ENCODE measurements at places on chromosomes 6 and 20. TPM values are rescaled to one million over a fixed set of nuclear protein-coding genes. Genes with fewer than 3 reads are reported as not detected.

DNA sequence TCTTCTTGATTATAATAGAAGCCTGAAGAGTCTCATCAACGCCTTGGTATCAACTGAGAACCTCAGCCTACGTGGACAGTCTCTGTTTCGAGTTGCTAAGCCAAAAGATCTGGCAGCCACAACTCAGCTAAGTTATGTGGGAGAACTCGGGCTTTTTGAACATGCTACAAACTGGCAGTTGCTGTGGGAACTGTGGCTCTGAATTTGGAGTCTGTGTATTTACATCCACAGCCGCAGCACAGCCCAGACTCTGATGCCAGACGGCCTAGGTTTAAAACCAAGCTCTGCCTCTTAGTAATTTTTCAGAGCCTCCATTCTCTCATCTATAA, 35.8 kb downstream of the RIPOR2 start:
- no peak for DNase-seq

GRCh38 chr20:54105653-54106052, 35.3 kb upstream of the BCAS1 start:
- DNase-seq = no peak

Gene BMP5
- not detected for total RNA-seq

Gene PDE7B
- 0.34 TPM for total RNA-seq

- DNase-seq = no peak
Measured at GRCh38 chr6:144654506-144654905, 369.4 kb downstream of the UTRN start.

Gene FBXO30
- 9.2 TPM for total RNA-seq

DNA sequence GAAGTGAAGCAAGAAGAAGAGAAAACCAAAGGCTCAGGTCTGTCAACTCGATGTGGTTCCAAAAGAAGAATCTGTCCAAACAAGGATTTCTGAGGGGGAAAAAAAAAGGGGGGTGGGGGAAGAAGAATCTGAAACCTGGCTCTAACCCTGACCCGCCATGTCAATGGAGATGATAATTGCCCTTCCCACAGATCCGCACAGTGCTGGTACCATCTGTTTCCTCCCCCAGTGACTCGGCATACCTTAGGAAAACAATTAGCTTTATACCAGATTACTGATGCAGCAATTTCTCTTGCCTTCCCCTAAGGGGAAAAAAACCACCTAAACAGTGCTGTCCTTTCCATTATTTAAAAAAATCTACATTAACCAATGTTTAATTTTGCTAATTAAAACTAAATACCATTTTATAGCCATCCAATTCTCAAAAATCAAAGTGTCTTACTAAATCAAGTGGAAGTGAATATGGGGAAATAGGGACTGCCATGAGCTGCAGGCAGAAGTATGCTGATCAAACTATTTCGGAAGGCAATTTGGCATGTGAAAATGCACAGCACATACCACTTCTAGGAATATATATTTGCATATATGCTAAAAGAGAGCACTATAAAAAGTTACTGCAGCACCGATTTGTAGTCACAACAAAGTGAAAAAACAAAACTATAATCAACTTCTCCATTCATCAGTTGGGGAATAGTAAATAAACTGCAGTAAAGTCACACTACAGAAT, 46.8 kb downstream of the MAP7 start:
- DNase-seq = no peak

Gene MYLK4
- total RNA-seq = 0.75 TPM

Gene ENTPD6
- total RNA-seq = 79.5 TPM

- no peak for DNase-seq
Measured at GRCh38 chr6:162187168-162187935, 540.2 kb downstream of the PRKN start.

Gene ULBP2
- total RNA-seq = 6.1 TPM

GRCh38 chr6:93272211-93272610, 147.1 kb downstream of the EPHA7 start:
- no peak for DNase-seq

DNA sequence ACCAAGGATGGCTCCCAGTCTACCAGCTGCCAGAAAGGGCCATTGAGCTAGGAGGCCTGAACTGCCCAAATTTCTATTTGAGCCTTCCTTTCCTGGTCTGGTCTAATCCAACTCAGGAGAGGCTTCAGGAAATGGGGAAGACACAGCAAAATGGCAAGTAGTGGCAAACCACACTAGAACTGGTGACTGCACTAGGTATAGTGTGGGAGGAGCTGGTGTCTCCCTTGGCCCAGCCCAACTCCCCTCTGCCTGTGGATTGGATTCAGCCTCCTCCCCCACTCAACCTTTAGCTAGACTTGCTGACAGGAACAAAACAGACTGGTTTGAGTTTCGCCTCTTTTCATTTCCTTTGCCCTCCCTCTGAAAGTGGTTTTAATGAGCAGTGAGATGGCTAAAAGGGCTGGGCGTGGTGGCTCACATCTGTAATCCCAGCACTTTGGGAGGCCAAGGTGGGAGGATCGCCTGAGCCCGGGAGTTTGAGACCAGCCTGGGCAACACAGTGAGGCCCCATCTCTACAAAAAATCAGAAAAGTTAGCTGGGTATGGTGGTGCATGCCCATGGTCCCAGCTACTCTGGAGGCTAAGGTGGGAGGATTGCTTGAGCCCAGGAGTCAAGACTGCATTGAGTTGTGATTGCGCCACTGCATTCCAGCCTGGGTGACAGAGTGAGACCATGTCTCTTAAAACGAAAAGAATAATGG, 17.5 kb downstream of the MRPS18A start:
- no peak for DNase-seq

DNA sequence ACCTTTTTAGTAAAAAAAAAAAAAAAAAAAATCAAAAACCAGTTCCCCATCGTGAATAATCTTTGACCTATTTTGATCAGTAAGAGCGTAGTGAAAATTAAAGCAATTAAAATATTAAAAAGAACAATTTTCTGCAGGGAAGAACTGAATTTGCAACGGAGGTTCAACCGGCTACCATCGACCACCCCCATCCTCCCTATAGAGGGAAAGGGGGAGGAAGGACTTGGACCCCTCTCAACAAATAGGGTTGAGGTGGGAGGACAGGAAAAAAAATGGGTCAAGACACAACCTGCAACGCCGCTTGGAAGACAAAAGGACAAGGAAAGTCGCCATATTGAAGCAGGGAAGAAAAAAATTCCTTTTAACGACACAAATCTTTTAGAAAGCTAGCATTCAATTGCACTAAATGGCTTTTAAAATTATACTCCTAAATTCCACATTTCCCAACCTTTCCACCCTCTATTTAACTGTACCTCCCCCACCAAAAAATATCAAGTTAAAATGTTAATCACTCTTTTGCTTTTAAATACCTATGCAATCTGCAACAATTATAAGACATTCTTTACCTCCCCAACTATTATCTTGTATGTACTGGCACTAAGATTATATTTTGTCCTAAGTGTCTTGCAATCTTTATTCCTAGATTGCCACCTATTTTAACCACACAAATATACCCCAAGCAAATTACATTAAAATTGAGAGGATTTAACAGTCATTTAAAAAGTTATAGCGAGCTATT, 1.7 kb downstream of the PPP1R10 start:
- no peak for DNase-seq

DNA sequence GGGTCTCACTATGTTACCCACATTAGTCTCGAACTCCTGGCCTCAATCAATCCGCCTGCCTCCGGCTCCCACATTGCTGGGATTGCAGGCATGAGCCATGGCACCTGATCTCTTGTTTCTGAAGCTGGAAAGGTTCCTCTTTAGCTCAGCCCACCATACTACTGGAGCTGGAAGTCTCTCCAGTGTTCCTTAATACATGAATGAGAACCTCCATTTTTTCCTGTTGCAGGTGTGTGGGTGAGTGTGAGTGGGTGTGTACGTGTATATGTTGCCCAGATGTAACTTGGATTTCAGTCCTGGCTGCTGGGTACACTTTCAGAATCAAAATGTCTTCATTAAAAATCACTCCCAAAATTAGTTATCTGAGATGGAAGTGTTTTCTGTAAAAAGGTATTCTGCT, 11.1 kb downstream of the PNPLA1 start:
- DNase-seq = no peak

DNA sequence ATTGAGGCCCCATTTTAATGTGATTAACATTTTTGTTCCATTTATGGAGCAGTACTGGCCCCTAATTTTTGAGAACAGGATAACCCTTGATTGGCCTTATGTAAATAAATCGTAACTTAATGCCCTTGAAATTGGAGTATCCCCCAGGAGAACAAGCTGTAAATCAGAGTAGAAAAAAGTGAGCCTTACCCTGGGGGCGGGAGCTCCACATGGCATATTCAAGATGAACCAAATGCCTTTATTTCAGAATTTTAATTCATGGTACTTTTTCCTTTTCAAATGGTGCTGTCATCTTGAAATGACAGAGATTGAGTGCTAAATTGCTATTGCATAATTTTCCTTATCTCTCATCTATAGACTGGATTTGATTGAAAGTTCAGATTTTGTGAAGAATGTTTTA, 809.5 kb upstream of the FLRT3 start:
- DNase-seq = no peak

Gene BTN3A1
- total RNA-seq = 11.7 TPM

GRCh38 chr6:134954272-134955000, 4.5 kb upstream of the ALDH8A1 start:
- no peak for DNase-seq

DNA sequence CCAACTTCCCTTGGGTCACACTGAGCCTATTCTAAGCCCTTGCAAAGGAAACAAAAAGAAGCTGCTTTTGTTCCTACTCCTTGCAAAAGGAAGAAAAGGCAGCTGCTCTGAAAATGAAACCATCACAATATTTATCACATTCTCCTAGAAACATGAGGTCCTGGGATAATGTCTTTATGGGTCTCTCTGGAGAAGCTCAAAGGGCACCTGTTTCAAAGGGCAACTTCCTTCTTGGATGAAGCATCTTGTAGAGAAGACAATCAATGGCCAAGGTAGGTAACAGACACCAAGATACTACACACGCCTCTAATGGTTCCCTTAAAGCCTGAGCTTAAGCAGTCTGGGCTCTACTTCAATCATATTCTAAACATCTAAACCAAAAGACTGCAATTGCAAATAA, 10.4 kb downstream of the ELOVL5 start:
- DNase-seq = no peak

DNA sequence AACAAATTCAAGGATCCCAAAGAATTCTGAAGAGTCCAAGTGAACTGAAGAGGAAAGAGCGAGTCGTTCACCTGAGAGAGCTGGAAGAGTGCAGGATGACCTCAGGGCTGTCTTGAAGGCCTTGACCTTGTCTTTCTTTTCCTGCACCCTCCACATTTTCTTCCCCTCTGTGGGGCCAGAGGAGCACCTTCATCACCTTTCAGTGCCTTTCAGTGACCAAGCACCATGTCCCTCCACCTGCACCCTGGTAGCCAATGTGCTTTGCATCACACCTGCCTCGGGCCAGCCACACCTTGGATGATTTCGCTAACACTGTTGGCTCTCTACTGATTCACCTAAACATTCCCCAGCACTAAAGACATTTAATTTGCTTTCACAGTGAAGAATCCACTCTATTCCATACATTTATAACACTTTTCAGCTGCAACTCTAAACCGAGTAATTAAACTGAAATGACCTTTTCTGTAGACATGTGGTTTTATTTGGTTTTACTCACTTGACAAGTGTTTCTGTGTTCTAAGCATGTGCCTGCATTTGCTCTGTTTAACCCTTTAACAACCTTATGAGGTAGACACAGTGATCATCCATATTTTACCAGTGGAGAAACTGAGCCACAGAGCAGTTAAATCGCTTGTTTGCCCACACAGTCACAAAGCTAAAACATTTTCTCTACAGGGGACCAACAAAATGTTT, 121.3 kb upstream of the CST7 start:
- DNase-seq = no peak

Gene CNKSR3
- total RNA-seq = 12.1 TPM

Gene PABPC1L
- total RNA-seq = 27.2 TPM
